ENCODE measurements at places on chromosomes 7 and 10.

- no peak for DNase-seq
Observed at GRCh38 chr7:20475756-20476155, 139.7 kb upstream of the ABCB5 start.

DNA sequence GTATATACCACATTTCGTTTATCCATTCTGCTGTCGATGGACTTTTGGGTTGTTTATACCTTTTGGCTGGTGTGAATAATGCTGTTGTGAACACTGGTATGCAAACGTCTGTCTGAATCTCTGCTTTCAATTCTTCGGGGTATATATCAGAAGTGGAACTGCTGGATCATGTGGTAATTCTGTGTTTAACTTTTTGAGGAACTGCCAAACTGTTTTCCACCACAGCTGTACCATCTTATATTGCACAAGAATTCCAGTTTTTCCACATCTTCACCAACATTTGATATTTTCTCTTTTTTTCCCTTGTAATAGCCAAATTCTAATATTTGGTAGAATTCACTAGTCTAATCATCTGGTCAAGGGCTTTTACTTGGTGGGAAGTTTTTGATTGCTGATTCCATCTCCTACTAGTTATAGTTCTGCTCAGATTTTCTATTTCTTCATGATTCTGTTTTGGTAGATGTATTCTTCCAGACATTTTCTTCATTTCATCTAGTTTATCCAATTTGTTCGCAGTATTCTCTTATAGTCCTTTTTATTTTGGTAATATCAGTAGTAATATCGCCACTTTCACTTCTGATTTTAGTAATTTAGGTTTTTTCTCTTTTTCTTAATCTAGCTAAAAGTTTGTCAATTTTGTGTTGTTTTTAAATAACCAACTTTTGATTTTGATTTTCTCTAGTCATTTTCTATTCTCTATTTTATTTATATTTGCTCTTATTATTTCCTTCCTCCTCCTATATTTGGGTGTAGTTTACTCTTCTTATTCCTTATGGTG, 271.2 kb downstream of the ZEB1 start:
- no peak for DNase-seq

- DNase-seq: no peak
Observed at GRCh38 chr10:3213208-3213607, 40.6 kb upstream of the PITRM1 start.

- DNase-seq: no peak
Observed at GRCh38 chr7:143379611-143380259, 1.4 kb upstream of the ZYX start.

- no peak for DNase-seq
Observed at GRCh38 chr7:4801839-4802231, 26.4 kb downstream of the AP5Z1 start.
